T-helper 1 cell (primary cell): ENCODE measurements at places on chromosomes 3 and 15.

DNA sequence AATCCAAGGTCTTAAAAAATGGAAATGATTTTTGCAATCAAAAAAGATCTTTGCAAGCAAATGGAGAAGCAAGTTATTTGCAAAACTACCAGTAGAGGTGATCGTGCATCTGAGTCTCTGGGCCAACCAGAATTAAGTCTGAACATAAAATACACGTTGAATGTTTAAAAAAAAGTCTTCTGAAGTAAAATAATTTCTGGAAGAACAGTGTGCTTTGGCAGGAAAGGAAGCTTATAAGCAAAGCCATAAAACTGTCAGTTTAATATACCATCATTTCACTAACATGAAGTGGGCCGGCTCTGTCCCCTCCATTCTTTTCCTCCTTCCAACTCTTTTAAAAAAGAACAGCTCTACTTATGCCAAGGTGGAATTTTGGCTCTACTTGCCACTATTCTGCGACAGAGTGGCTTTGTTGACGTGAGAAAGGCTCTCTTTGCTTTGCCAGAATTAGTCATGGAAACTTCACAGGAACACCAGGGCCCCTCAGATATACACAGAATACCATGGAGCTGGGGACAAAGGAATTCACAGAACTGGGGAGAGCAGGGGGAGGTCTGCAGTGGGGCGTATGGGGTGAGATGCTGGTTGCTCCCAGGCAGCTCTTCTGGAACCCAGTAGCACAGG lies 29.8 kb downstream of the FSTL1 start:
- no peak for DNase-seq

GRCh38 chr15:74585191-74585590 lies 30.4 kb upstream of the CLK3 start:
- no peak for DNase-seq

GRCh38 chr3:94256888-94257813 lies 194.3 kb downstream of the NSUN3 start:
- no peak for DNase-seq

DNA sequence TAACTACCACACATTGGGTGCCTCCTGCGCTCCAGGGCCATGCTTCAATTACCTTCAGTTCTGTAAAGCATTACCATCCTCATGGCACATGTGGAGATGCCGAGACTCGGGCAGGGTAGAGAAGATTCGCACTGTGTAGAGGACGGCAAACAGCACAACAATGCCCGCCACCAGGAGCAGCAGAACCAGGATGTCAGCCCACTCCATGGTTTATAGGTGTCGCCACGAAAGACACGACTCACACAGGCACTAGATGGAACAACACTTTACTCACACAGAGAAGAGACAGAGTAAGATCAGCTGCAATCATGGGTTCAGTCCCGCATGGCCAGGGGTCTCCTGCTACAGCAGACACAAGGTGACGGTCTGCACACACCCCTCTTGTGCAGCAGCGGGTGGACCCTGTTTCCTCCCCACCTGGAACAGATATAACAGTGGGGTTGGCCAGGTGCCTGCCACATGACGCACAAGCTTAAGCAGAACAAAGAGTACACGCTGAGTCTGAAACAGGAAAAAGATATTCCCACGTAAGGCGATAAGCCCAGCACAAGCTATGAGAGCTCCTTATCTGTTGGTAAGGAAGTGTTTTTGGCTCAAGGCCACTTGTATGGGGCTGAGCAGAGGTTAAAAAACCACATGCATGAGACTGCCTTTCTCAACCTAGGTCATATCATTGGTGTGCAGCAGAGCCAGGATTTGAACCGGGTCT lies 2.5 kb upstream of the TBC1D21 start:
- DNase-seq, result no peak

- DNase-seq, result no peak
Measured at GRCh38 chr3:67901681-67902080, 247.3 kb upstream of the SUCLG2 start.

- DNase-seq, result no peak
Measured at GRCh38 chr3:150285601-150286000, 122.5 kb upstream of the TSC22D2 start.

- DNase-seq, result no peak
Measured at GRCh38 chr3:181252631-181253030, 263.1 kb upstream of the DNAJC19 start.

- no peak for DNase-seq
Measured at GRCh38 chr3:157170861-157171260, 10.9 kb upstream of the CCNL1 start.

DNA sequence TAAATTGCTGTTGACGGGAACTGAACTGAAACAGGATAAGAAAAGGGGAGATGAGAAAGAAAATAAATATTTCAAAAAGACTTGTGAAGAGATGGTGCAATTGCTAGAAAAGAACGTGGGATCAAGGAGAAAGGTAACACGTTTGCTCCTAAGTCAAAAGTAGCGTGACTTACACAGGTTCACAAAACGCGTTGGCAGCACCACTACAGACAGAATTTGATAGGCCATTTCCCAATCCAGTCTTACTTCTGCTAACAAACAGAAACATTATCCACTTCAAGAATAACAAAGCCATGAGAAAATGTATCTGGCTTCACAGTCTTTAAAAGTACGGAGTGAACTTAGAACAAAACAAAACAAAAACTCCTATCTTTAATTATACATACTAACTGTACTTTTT lies 75.5 kb downstream of the DPH6 start:
- DNase-seq, result no peak

- DNase-seq, result no peak
Measured at GRCh38 chr15:64289550-64289949, 66.4 kb downstream of the CSNK1G1 start.

- no peak for DNase-seq
Measured at GRCh38 chr3:100463002-100463401, 29.4 kb upstream of the TMEM45A start.

GRCh38 chr3:32048487-32049182 lies 57.8 kb upstream of the GPD1L start:
- no peak for DNase-seq

DNA sequence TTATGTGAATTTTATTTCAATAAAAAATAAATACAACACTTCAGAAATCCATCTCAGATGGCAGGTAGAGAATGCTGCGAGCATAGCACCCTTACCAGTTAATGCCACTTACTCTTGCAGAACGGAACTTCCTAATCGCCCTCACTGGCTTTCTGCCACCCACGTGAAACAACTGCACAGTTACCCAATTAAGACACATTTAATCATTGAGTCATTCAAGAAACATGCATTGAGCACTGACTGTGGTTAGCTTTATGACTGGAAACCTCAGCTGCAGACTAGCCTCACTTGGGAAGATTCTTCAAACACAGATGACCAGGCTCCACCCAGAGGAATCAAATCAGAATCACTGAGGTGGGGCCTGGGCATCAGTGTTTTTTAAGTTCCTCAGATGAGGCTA lies 5.6 kb upstream of the MFGE8 start:
- no peak for DNase-seq

DNA sequence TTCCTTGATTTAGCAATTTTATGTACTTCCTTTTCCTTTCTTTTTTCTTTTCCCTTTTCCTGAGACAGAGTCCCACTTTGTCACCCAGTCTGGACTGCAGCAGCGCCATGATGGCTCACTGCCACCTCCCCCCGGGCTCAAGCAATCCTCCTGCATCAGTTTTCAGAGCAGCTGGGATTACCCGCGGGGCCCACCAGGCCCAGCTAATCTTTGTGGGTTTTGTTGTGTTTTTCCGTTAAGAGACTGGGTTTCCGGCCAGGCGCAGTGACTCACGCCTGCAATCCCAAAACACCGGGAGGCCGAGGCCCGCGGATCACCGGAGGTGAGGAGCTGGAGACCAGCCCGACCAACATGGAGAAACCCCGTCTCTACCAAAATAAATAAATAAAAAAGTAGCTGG lies 17.7 kb downstream of the GOLGA8S start:
- DNase-seq, result no peak

- DNase-seq, result no peak
Measured at GRCh38 chr3:125280668-125281361, 68.3 kb upstream of the SLC12A8 start.

DNA sequence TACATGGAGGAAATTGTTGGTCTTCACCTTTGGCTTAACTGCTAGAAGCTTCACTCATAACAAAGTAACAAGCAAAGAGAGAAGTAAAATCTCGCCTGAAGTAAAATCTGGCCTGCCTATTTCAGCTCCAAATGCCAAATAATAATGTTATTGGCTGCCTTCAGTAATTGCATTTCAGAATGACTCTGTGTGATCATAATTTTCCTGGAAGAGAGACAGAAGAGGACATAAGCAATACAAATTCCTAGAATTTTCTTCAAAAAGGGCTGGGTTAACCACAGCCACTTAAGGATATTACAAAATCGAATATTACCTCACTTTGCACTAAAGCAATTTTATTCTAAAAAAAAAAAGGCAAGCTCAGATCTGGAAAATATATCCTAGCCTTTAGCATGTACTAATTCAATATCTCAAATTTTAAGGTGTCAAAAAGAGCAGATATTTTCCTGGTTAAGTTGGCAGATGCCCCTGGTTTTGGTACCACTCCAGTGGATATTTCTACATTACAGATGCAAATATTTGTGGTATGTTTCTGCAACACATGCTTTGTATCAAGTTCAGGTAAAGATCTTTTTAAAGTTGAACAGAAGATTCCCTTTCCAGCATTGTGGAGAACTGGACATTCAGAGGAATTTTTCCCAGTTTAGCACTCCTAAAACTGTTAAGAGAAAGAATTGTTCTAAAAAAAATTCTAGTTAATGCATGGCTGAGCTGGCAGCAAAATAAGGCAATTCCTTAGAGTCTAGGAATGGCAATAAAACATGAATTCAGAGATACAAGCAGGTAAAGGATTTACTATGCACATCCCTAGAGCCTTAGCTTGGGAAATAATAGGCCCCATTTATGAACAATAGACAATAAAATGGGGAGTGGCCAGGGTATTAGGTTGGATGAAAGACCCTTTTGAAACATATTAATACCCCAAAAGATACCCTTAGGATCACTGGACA lies 116.7 kb downstream of the STAC start:
- no peak for DNase-seq

GRCh38 chr3:29410660-29411405 lies 130.0 kb downstream of the RBMS3 start:
- no peak for DNase-seq

DNA sequence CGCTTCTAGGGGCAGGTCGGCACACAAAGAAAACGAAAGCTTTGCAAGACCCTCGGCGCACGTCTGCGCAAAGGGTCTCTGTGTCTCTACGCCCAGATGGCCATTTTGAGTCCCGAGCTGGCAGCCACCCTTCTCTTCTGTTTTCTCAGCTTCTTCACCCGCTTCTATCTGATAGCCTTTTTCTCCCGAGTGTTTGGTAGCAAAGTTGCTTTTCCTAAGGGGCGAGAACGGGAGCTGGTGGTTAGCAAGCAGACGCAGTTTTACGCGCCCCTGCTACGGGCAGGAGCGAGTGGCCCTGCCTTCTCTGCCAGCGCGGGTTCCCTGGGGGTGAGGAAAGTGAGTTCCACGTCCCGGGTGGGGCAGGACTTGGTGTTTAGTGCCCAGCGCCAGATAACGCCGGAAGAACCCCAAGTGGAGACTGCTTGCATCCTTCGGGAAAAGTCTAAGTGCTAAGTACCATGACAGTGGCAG lies 2.9 kb upstream of the MKRN2 start:
- no peak for DNase-seq

GRCh38 chr3:41116851-41117250 lies 82.5 kb upstream of the CTNNB1 start:
- DNase-seq, result no peak

GRCh38 chr3:126186271-126186670 lies 5.9 kb upstream of the ALDH1L1 start:
- no peak for DNase-seq

- no peak for DNase-seq
Measured at GRCh38 chr3:78285032-78285728, 1245.3 kb downstream of the ROBO2 start.

DNA sequence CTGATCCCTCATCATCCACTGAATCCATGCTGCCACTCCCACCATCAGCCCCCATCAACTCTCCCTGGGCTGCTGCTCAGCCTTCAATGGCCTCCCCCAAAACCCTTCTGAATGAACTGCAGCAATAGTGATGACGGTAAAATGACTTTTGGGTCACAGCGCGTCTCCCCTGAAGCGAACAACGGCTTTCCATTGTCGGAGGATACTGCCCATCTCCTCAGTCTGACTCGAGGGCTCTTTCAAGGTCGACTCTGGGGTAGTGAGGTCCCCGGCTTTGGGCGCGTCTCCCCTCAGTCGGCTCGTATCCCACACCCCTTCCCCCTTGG lies 57.2 kb upstream of the ZBTB38 start:
- DNase-seq, result no peak

- DNase-seq, result no peak
Measured at GRCh38 chr3:56822501-56822900, 20.8 kb upstream of the ARHGEF3 start.

GRCh38 chr3:195451373-195452015 lies 8.7 kb upstream of the ACAP2 start:
- DNase-seq, result no peak

DNA sequence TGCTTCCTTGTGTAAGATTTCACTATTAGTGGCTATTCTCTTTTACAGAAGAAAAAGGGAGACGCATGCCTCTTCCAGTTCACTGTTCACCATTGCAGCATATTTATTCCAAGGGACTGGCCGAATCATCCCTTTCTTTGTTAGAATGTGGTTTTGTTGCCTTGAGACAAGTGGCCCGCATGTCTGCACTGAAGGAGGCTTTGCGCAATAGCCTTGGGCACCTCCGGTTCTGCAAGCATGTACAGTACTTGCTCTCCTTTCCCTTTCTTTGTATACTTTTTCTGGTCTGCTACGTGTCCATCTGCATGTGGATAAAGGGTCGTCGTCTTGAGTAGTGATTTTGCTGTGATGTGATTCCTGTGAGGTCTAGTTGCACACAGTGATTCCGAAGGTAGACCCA lies 43.0 kb downstream of the FLNB start:
- DNase-seq, result no peak

- DNase-seq, result no peak
Measured at GRCh38 chr3:142981108-142981507, 17.6 kb upstream of the PAQR9 start.

- no peak for DNase-seq
Measured at GRCh38 chr15:53384417-53384816, 375.0 kb downstream of the WDR72 start.

DNA sequence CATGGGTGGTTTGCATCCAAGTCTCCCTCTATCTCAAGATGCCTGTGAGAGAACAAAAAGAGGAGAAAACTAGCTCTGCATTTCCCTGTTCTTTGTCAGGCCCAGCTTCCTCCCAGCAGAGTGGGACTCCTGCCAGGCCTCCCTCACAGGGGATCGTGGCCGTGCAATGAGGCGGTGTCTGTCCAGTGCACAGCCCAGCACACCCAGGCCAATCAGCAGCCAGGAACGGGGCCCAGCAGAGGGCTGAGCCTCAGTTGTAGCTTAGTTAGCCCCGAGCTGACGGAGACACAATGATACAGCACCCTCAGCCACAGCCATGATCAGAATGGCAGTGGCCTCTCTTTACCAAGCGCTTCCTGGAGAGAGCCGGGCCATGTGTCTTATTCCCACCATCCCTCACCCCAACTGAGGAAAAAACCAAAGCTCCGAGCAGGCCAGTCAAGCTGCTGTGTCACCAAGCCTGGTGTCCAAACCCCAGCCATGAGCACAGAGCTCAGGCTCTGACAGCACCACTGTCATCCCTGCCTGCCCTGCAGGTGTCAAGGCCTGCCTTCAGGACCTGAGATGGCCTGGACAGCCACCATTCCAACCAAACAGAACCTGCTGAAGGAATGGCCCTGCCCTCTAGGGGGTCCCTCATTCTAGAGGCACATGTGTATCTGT lies 71.1 kb downstream of the DNAJB8 start:
- no peak for DNase-seq
